ENCODE measurements at places on chromosomes 7 and 10.

GRCh38 chr10:76315240-76315639 lies 883.8 kb downstream of the LRMDA start:
- no peak for DNase-seq

DNA sequence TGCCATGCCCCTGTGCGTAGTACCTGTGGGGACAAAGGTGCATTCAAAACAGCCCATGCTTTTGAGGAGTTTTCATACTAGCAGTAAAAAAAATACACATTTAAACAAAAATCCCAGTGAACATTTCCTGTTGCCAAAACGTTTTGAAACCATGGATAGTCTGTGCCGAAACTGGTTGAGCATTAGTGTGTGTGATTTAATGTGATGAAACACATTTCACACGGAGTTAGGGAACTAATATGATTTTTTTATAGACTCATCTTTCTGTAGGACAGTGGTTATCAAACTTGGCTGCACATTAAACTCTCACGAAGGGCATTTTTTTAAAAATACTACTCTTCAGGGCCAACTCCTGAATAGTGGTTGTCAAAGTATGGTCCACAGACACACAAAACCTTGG lies 111.8 kb upstream of the CREB5 start:
- no peak for DNase-seq

- DNase-seq, result no peak
These were observed 81.5 kb upstream of the LRRTM3 start for GRCh38 chr10:66844176-66844942.

DNA sequence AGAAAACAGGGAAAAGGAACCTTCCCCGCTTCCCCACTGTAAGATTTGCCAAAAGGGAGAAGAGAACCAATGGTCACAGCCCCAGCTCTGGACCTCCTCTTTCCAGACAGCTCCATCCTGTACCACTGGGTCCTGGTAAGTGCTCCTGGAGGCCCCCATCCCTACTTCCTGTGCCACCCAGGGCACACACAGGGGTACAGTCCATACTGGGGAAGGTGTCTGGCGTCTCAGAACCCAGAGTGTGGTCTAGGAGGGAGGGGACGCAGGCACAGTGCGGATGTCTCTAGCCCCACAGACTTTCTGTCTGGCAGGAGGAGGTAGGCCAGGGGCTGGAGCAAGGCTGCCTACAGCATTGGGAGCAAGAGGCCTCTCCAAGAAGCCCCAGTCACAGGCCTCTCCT lies 213.3 kb upstream of the IGFBP3 start:
- DNase-seq, result no peak

DNA sequence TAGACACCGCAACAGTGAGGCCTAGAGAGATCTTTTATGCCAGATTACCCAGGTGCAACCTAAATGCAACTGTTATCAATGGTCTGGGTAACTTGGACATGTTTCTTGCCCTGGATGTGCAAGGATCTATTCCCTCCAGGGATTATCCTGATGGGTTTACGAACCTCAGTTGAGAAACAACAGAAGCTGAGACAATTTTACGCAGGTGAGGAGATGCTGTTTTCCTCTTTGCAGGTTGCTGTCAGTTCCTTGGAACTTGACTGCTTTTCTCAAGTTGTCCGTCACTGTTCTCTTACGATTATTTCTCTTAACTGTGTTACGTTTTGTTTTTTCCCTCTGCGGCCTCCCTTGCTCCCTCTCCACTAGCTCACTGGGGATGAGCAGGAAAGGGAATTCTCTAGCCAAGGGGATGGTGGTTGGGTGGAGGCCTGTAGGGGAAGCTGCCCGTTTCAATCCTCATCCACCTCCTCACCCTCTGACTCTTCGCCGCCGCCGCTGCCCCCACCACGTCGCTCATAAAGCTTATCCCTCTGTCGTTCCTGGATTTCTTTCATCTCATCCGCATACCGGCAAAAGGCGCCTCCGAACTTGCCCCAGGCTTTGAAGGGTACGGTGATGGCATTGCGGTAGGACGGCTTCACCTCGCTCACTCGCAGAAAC lies 1.2 kb downstream of the PURB start:
- DNase-seq, result no peak

- no peak for DNase-seq
These were observed 82.6 kb upstream of the THSD7A start for GRCh38 chr7:11914645-11915044.

GRCh38 chr7:129872054-129872453 lies 80.7 kb downstream of the UBE2H start:
- DNase-seq, result no peak

DNA sequence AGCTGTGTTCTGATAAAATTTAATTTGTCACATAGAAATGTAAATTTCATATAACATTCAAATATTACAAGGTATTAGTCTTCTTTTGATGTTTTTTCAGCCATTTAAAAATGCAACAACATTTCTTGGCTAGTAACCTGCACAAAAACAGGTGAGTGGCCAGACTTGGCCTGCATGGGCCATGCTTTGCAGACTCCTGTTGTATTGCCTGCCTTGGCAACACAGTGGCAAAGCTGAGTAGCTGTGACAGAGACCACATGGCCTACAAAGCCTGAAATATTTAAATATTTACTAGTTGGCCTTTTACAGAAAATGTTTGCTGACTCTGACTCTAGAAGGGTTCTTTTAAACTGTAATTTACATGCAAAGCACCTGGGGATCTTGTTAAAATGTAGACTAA lies 13.5 kb upstream of the TBX20 start:
- DNase-seq, result no peak

DNA sequence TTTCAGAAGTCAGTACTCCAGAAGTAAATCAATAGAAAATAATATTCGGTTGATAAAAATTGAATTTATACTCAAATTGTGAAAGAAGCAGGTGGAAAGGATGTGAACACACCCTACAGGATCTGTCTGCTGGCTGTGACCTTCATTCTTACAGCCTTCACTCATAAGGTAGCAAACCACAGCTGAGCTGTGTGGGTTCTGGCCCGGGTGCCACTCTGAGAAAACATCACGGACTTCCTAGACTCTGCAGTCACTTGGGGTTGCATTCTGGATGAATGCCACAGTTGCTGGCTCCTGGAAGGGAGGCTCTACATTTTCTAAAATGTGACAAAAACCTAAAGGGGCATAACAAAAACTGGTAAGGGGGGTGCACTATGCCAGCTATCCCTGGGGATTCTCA lies 36.0 kb upstream of the ABLIM1 start:
- peak; percentile 7 for DNase-seq

DNA sequence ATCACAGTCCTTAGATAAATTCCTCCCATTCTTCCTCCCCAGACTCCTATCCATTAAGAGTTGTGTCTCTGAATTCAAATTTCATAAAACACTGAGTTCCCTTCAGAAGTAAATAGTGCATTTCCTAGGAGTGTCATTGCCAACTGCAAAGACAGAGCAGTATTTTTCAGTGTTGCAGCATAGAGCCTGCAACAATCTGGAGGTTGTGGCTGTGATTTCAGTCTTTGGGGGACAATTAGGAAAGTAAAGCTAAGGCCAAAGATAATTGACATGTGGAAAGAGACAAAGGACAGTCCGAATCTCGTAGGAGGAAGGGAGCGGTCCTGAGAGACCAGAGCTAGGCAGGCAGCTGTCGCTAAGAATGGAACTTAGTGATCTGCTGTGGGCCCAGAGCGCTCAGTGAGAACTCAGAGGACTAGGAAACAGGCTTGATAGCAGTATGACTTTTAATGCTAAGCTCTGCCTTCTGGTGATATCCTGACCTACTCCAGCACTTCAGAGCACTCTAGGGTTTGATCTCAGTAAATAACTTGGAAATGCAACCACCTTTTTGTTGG lies 46.2 kb downstream of the PRPF18 start:
- DNase-seq, result no peak

GRCh38 chr7:90771281-90771680 lies 175.2 kb downstream of the CDK14 start:
- no peak for DNase-seq

- DNase-seq, result no peak
These were observed 17.5 kb upstream of the TRUB1 start for GRCh38 chr10:114920459-114920858.

- DNase-seq, result no peak
These were observed 12.4 kb downstream of the GNAT3 start for GRCh38 chr7:80499350-80499953.

DNA sequence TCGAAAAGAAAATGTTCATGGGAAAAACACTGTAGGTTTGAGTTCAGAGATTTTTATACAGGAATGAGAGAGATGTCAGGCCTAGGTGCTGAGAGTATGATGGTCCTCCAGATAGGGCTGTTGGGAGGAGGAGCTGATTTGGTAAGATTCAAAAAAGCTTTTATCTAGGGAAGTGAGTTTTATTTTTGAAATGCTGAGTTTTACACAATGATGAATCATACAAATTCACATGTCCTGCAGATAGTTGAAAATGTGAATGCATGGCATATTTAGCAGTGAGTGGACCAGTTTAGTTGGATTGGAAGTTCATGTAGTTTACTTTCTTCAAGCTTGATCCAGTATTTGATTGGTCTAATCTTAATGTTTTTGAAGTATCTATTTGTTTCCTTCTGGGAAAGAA lies 154.8 kb downstream of the LRRC4 start:
- no peak for DNase-seq
